Stimulated activated CD8-positive, alpha-beta memory T cell treated with anti-CD3 and anti-CD28 coated beads, Interleukin-7, amount 100 ng/mL, for 1 hour (primary cell): ENCODE measurements at places on chromosomes 5 and 9.

- DNase-seq = no peak
Observed at GRCh38 chr5:91024206-91024605, 358.9 kb downstream of the ARRDC3 start.

GRCh38 chr9:119639287-119639955 is 270.2 kb upstream of the BRINP1 start:
- DNase-seq = no peak

GRCh38 chr5:96336351-96336985 is 96.6 kb downstream of the PCSK1 start:
- DNase-seq = peak; percentile 13

DNA sequence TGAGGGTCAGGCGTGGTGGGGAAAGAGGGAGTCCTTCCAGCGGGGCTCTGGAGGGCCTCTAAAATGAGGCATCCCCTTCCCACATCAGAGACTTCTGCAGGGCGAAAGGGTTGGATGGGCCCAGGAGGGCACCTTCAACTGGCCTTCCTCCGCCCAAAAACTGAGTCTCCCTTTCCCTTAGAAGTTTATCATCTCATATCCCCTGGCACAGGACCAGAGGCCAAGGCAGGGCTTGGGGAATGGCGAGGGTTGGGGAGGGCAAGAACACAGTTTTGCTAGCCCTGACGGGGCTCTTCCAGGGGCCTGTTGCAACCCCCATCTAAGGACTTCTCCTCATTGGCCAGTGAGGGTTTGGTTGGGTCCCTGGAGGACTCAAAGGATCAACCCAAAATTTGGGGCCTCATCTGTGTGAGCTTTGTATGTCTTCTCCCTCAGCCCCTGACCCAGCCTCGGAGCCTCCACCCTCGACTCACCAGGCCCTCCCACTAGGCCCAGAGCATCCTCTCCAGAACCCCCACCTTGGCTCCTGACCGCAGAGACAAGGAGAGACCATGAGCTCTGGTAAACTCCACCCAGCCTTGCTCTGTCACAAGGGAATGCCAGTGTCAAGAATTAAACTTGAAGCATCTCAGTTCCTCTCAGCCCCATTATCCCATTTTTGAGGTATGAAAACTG is 24.1 kb downstream of the AQP7 start:
- no peak for DNase-seq

GRCh38 chr5:142120247-142120935 is 11.8 kb downstream of the NDFIP1 start:
- DNase-seq = no peak

- DNase-seq = no peak
Observed at GRCh38 chr5:33734537-33734936, 157.3 kb downstream of the ADAMTS12 start.

GRCh38 chr5:126492939-126493338 is 69.7 kb downstream of the GRAMD2B start:
- DNase-seq = no peak

DNA sequence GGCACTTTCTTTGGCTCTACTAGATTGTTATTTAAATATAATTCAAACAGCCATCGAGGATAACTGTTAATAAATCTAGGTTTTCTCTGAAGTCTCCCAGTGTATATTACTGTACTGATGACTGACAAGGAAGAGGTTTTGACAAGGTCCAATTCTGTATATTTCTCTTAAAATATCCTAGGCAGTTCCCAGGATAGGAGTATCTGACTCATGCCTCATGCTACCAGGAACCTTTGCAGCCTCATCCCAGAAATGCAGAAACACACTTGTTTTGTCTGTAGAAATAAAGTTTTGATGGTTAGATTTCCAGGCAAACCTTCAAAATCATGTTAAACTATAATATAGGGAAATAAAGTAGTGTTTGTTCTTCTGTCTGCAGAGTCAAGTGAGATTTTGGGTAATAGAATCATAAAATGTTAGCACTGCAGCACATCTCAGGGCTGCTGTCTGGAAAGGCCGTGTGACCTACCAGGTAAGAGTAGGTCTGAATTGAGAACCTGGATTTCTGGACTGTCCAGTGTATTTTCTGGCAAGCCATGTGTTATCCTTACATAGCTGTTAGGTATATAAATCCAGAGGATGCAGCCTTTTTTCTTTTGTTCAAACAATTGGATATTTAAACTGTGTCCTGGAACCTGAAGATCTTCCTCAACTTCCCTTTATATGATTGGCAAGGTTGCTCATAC is 8.3 kb downstream of the UBE2D2 start:
- no peak for DNase-seq

DNA sequence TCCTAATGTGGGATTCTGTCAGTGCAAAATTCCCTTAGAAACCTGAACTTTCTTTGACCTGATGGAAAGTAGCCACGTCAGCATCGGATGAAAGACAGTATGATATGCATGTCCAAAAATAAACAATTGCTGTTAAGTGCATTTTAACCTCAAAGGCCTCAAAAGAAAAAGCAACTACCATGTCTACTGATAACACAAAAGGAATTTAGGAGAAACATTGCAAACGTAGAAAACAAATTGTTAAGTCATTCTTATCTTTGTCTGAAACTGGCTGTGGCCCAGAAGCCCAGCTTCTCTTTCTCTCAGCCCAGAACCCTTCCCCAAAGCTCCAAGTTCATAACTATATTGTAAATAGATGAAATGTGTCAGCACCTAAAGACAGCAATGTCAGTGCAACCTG is 11.1 kb upstream of the LHFPL2 start:
- no peak for DNase-seq

- no peak for DNase-seq
Observed at GRCh38 chr5:77643654-77644370, 5.3 kb upstream of the OTP start.

- DNase-seq = no peak
Observed at GRCh38 chr5:84487963-84488362, 103.3 kb upstream of the EDIL3 start.

DNA sequence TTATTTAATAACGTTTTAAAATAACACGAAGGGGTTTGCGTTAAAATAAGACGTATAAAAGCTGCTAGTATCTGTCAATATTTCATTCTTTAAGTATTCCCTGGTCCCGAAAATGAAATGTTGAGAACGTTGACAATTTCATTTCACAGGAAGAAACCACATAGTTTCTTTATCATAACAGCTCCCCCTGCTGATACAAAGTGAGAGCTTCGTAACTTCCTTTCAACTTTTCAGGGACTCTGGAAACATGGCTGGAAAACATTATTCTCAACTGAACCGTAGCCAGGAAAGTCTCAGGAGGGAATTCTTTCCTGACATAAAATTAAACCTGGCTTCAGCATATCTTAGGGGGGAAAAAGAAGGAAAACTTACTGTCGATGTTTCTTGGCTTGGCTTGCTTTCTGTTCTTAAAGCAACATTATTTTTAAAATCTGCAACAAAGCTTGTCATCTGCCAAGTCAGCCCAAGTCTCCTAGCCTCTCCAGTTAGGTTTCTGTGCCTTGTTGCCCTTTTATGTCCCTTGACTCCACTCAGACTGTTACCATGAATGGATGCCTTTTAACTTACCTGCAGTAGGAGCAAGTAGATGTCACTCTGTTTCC is 122.9 kb upstream of the DAB2 start:
- no peak for DNase-seq

DNA sequence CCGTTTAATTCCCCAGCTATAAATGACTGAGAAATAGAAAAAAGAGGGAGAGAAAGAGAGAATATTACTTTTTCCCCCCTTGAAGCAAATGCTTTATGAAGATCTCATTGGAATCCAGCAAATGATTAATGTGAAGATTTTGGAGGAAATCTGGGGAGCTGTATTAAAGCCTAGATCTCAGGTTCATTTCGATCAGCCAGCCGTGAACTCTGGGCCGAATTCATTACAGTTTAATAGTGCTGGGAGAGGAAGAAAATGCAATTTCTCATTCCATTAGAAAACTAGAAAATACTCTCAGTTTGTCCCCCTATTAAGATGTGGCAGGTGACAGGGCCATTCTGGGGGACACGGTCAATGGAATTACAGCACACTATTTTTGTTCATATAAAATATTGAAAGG is 4.8 kb downstream of the OTP start:
- no peak for DNase-seq

GRCh38 chr5:142472306-142472951 is 147.6 kb upstream of the SPRY4 start:
- no peak for DNase-seq

DNA sequence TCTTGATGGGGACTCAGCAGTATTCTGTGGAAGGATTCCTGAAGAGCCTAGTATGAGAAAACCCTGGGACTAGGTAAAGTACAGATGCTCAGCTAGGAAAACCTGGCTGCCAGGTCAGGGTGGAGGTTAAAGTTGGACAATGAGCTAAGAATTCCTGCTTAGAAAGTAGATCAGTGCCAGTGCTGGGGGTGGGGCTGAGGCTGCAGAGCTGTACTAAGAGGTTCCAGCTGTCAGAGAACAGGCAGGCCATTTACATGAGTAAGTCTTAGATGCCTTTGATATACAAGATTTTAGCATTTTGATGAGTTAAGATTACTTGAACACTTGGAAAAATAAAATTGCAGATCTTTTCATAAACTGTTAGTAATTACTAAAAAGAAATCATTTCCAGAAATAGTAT is 332.3 kb upstream of the NUDT12 start:
- DNase-seq = no peak

GRCh38 chr5:37757980-37758582 is 81.8 kb downstream of the GDNF start:
- DNase-seq = no peak
